ENCODE measurements at places on chromosomes 2 and 18.

DNA sequence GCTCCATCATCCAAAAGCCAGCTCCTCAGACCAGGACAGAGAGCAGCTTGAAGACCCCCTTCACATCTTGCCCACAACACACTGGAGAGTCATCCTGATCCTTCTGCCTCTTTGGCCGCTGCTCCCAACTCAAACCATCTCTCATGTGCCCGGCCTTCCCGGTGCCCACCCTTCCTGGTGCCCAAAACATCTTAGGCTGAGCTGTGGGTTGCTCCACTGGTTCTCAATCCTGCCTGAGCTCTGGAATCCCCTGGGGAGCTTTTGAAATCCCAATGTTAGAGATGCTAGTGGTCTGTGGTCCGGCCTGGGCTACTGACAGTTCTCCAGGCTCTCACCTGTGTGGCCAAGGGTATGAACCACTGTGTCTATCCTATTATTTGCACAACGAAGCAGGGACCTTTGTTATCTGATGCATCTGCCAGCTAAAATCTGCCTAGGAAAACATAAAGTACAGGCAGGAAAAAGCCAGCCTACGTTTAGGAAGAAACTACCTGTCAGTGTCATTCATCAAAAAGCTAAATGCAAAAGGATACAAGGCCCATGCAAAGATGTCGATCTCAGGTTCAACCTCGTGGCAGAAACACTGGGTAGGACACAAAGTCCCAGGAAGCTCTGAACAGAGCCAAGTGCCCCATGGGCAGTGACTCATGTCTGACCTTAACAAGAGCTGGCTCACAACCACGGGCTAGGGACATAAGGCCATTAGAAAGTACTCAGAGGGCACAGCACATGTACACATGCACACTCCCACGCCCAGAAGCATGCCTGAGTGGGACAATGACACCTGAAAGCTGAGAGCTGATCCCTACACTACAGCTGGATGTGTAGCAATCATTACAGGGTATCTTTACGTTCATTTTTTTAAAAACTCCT lies 30.8 kb downstream of the TBC1D8 start:
- no peak for DNase-seq

DNA sequence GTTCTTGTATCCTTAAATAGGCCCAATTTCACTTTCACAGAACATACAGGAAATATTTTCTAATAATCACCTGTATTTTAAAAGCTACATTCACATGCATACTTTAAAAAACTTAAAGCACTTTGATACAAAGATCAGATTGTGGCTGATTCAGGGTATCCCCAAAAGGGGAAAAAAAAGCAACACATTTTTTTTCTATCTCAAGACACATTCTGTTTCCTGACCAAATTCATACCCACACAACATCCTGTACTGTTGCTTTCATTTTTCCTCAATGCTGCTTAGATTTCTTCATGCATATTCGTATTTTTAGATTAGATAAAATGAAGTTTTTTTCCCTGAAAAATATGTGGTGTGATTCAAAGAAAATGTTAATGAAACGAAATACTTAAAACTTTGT lies 122.5 kb downstream of the TMEFF2 start:
- DNase-seq, result no peak

DNA sequence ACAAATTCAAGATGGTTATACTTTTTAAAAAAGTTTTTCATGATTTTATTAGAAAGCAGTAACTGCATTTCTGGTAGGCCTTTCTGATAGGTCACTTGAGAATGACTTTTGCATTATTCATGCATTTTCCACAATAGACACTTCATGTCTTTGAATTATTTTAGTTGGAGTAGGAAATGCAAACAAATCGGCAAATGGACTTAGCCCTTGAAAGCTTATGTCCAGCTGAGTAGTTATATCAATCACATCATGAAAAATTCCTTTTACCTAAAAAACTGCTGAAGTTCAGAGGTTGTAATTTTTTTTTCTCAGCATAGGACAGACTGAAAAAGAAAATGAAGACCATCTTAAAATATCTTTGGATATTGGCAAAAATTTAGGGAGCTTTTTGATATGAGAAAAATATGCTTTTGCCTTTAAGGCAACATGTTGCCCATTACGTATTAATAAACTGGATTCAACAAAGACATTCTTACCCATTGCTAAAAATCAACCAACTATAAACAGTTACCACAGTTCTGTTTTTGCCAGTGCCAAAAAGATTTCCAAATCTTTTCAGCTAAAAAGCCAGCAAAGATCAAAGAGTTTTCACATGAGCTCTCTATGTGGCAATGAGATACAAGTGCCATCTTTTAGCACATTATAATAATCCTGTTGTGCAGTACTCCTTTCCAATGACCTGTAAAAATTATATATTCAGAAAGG lies 45.5 kb upstream of the FRZB start:
- no peak for DNase-seq

DNA sequence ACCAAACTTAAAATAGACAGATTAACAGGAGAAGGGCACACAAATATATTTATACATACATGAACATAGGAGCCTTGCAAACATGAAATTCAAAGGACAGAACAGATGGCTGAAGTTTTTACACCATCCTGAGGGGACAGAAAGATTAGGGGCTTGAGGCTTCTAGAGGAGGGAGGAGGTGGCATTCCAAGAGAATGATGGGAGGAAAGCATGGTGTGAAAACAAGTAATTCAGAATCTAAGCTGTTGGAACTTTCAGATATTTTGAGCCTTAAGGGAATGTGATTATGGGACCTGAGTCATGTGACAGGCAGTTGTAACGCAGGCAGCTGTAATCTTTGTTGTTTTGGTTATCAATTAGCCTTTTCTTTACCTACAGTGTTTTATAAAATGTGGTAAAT lies 225.2 kb upstream of the SPOPL start:
- no peak for DNase-seq

DNA sequence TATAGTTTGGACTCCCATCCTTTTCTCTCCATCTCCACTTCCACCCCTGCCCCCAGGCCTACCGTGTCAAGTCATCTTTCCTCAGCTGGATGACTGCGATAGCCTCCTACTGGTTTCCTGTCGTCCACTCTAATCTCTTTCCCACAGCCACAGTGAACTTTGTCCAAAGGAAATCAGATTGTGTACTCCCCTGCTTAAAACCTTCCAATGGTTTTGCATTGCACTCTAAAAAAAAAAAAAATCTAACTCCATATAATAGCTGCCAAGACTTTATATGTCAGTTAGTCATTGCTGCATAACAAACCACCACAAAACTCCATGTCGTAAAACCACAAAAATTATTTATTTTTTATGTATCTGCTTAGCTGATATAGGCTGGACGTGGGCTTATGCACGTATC lies 160.2 kb upstream of the CCDC68 start:
- DNase-seq, result no peak

- DNase-seq, result no peak
These were observed 13.8 kb downstream of the NBAS start for GRCh38 chr2:15547115-15547876.

- DNase-seq, result no peak
These were observed 69.2 kb upstream of the EDAR start for GRCh38 chr2:109058191-109058632.

DNA sequence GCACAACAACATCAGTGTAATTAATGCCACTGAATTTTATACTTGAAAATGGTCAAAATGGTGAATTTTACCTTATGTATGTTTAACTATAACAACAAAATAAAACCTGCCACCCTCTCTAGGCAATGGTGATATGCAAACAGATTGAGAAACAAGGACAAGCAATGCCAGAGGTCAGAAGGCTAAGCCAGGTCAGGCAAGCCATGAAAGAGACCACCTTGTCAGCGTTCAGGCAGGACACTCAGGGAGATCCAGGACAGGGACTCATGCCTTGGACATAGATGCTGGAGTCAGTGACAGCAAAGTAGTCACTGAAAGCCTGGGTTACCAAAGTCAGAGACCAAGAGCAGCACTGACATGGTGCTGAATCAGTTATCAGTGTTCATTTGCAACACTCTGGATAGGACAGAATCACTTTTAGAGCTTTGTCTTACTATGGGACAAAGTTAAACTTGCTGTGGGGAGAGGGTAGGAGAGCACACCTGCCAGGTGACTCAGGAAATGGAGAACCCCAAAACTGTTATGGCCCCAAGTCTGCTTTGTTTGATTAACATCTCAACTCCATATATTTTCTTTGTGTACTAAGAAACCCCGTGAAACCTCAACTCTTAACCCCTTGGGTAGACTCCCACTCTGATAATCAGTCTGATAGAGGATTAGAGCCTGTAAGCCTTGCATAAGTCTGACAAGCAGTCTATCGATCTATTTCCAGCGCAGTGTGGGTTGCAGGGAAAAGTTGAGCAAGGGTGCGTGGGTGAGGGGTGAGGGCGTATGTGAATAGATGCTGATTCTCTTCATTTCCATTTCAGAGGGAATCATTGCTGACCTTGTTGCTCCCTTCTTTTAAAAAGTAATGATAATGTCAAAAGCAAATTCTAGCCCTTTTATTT lies 48.7 kb upstream of the ZNF385B start:
- no peak for DNase-seq

GRCh38 chr2:17544256-17544655 lies 3.8 kb downstream of the VSNL1 start:
- DNase-seq, result no peak

GRCh38 chr2:240918258-240919091 lies 12.3 kb downstream of the CROCC2 start:
- no peak for DNase-seq
